H9 (cell line): ENCODE measurements at places on chromosomes 7 and 10. TPM values are rescaled to one million over a fixed set of nuclear protein-coding genes. Genes with fewer than 3 reads are reported as not detected.

GRCh38 chr7:96401200-96401599 is 79.3 kb upstream of the SLC25A13 start:
- no peak for DNase-seq

GRCh38 chr7:108613147-108613948 is 43.7 kb downstream of the DNAJB9 start:
- DNase-seq = no peak

DNA sequence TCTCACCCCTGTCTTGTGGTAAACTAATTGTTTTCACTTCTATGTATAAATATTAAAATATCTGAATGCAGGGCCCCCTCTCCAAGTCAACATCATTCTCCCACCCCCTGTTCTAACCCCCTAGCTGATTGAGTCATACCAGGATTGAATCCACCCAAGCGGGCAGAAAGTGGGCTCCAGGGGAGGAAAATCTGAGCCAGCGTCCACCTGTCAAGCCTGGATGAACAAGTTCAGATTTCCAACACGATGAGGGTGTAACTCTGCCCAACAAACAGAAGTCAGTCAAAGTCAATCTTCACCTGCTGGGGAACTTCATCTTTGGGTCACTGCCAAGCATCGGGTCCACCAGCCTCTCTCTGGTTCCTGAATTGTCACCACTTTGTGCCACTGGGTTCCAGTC is 162.9 kb upstream of the CELF2 start:
- no peak for DNase-seq

DNA sequence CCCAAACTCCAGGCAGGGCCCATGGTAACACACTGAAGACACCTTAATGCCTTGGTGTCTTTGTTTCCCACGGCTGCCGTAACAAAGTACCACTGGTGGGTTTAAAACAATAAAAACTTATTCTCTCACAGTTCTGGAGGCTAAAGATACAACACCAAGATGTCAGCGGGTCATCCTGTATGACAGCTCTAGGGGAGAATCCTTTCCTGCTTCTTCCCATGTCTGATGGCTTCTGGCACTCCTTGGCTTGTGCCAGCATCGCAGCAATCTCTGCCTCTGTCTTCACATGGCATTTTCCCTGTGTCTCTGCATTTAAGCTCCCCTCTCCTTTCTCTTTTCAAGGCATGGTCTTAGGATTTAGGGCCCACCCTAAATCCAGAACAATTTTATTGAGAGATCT is 33.1 kb downstream of the PRSS2 start:
- no peak for DNase-seq

- DNase-seq = no peak
These were observed 15.4 kb downstream of the FGF8 start for GRCh38 chr10:101760510-101760909.

- no peak for DNase-seq
These were observed 23.0 kb upstream of the DMBT1 start for GRCh38 chr10:122537545-122537944.

DNA sequence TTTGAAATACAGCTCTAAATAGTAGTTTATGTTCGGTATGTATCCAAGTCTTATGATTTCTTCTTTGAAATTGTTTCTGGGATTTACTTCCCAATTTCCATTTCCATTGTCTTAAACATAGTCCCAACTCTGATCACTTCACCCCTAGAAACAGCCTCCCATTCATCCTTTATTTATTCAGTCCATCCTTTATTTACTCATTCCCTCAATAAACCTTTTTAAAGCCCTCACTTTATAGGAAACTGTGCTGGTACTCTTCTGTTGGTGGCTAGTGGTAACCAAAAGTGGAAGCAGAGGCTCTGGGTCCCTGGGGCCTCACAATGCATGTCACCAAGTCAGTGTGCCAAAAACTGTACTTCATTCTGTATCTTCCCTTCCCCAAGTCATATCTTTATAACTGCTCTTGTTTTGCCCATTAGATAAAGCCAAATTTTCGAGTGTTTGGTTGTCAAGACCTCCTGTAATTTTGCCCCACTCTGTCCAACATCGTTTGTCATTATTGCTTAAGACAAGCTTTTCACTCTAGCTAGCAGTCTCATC is 3.9 kb upstream of the EPC1 start:
- DNase-seq = no peak

- DNase-seq = no peak
These were observed 58.6 kb downstream of the ADRB1 start for GRCh38 chr10:114102256-114102655.

- no peak for DNase-seq
These were observed 18.6 kb downstream of the AKR1C2 start for GRCh38 chr10:4984971-4985594.

Gene PALD1
- 21.1 and 21.6 TPM in 2 replicates for total RNA-seq

DNA sequence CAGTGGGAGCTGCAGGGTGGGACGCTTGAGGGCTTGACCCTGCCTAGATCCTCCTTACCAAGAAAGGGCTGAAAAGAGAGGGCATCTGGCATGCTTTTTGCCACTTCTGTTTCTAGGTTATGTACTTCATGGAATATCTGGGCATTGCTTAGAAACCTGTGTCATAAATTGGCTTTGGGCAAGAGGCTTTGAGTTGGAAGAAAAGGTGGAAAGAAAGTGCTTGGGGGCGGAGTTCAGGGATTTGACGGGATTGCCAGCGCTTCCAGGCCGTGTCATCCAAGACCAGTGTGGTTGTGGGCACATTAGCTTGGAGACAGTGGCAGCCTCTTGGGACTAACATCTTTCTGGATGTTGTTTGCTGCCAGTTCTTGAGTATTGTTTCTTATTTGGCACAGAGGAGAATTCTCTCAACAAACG is 825 bp downstream of the ZNF862 start:
- no peak for DNase-seq

DNA sequence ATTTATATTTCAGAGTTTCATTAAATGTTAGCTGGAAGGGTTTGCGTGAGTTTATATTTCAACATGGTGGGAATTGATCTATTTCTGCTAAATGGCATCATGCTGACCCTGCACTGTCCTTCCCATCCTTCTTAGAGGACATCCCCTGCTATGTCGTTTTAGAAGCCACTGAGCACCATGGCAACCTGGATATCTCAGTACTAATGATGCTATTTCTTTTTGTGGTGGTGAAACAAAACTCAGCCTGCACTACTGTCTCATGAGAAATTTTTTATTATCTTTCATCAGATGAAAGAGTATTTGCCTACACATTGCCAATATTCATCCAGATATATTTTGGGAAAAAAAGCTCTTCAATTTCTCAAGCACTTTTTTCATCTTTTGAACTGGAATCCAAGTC is 12.1 kb downstream of the EPDR1 start:
- DNase-seq = no peak

DNA sequence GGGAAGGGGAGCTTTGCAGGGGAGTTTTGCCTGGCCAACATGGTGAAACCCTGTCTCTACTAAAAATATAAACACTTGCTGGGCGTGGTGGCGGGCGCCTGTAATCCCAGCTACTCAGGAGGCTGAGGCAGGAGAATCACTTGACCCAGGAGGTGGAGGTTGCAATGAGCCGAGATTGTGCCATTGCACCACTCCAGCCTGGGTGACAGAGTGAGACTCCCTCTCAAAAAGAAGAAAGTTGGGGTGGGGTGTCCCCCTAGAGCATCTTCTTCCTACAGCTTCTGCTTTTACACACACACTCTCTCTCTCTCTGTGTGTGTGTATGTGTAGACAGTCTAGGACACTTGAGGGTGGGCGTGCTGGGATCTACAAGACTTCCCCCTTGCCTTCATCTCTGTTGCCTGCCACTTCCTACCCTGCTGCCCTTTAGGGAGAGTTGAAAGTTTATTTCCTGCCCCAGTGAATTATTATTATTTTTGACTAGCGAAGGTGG is 21.7 kb downstream of the PLAU start:
- no peak for DNase-seq

Gene RET
- total RNA-seq = 11.2 and 12.2 TPM in 2 replicates

- no peak for DNase-seq
These were observed 149.8 kb downstream of the DOCK4 start for GRCh38 chr7:112056409-112056808.
